ENCODE measurements at places on chromosomes 7 and 10. TPM values are rescaled to one million over a fixed set of nuclear protein-coding genes. Genes with fewer than 3 reads are reported as not detected.

DNA sequence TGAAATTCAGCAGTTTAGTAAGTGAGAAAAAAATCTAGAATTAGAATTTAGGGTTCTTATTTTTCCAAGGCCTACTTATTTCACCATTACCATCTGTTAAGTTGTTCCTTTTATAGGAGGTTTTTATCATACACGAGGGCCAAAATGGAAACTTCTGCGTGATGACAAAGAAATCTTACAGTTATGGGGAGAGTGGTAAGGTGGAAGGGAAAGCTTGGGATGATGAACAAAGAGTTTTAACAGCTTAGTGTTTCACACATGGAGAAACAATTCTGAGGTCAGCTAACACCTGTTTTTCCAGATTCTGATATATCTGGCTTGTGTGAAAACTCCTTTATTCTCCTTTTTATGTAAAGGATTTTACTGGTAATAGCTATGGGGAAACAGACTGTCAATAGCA is 49.8 kb upstream of the SEMA3C start:
- no peak for DNase-seq

Gene SYT15B
- 0.01 TPM for polyA plus RNA-seq

- no peak for DNase-seq
Measured at GRCh38 chr7:45685619-45686240, 111.6 kb downstream of the ADCY1 start.

- DNase-seq: peak; percentile 51
Measured at GRCh38 chr7:50703654-50704053, 79.0 kb downstream of the GRB10 start.

Gene CALML5
- 0.32 TPM for polyA plus RNA-seq

GRCh38 chr10:15558136-15558535 is 161.6 kb downstream of the ITGA8 start:
- DNase-seq: no peak

Gene MEOX2
- not detected for polyA plus RNA-seq

DNA sequence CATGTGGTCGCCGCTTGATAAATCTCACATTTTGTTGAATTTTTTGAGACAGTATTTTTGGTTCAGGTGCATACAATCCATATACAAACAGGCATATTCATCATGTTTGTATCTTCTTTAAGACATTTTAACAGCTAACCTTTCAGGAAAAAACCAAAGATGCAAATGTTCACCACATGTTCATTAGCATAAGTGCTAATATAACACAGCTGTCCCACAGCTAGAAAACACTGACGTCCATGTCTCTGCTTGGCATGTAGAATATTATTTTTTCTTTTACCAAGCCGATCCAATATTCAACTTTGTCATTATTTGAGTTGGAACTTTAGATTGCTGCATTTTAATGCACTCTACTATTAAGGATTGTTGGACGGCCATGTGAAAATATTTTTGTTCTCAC is 31.2 kb downstream of the BMPER start:
- DNase-seq: no peak

Gene ADIRF
- 517 TPM for polyA plus RNA-seq

- DNase-seq: peak; percentile 5
Measured at GRCh38 chr10:119370972-119371703, 163.8 kb downstream of the GRK5 start.

DNA sequence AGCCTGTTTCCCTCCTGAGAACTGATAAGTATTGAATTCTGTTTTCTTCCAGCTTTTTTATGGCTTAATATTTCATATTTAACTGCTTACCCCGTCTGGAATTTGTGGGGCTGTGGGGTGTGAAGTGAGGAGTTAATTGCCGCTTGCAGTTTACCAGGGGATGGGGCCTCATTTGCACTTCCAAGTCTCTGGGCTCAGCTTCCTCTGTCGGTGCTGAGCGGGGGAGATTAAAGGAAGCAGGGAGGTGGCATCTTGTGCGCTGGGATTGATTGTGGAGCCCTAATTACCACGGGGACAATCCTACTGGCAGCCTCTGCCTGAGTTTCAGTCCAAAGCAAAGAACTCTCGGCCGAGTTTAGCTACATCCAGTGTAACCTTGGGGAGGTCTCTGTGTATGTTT is 33.4 kb downstream of the ELFN1 start:
- DNase-seq: no peak

Gene TMEM229A
- polyA plus RNA-seq: not detected

- peak; percentile 58 for DNase-seq
Measured at GRCh38 chr10:5720182-5720581, 35.5 kb downstream of the TASOR2 start.

GRCh38 chr10:124522131-124522932 is 60.7 kb downstream of the LHPP start:
- DNase-seq: no peak

- DNase-seq: no peak
Measured at GRCh38 chr10:131213741-131214505, 97.6 kb downstream of the TCERG1L start.

Gene GTF2IRD2
- 4.1 TPM for polyA plus RNA-seq

Gene GPR26
- polyA plus RNA-seq: not detected

- no peak for DNase-seq
Measured at GRCh38 chr10:77398986-77399755, 238.4 kb downstream of the KCNMA1 start.

- DNase-seq: no peak
Measured at GRCh38 chr7:155287284-155287935, 10.3 kb upstream of the INSIG1 start.

Gene SLC26A5
- not detected for polyA plus RNA-seq

Gene DGKI
- polyA plus RNA-seq: 0.03 TPM

GRCh38 chr7:137304624-137305235 is 38.8 kb downstream of the PTN start:
- no peak for DNase-seq

GRCh38 chr10:31262672-31263071 is 56.3 kb upstream of the ZEB1 start:
- no peak for DNase-seq

Gene CC2D2B
- 0.08 TPM for polyA plus RNA-seq

Gene GIMAP1
- polyA plus RNA-seq: not detected

Gene ZSCAN25
- polyA plus RNA-seq: 8.9 TPM

GRCh38 chr10:97633921-97634320 is 621 bp upstream of the MORN4 start:
- DNase-seq: no peak

GRCh38 chr7:142188154-142188553 is 69.7 kb downstream of the PRSS58 start:
- DNase-seq: peak; percentile 29

All from mammary epithelial cell (primary cell).